ENCODE measurements at places on chromosomes 4 and X.

- peak; percentile 41 for DNase-seq
These were observed 161.0 kb upstream of the S100G start for GRCh38 chrX:16488959-16489358.

- DNase-seq, result peak; percentile 17
These were observed 67.9 kb upstream of the SOX3 start for GRCh38 chrX:140572724-140573123.

DNA sequence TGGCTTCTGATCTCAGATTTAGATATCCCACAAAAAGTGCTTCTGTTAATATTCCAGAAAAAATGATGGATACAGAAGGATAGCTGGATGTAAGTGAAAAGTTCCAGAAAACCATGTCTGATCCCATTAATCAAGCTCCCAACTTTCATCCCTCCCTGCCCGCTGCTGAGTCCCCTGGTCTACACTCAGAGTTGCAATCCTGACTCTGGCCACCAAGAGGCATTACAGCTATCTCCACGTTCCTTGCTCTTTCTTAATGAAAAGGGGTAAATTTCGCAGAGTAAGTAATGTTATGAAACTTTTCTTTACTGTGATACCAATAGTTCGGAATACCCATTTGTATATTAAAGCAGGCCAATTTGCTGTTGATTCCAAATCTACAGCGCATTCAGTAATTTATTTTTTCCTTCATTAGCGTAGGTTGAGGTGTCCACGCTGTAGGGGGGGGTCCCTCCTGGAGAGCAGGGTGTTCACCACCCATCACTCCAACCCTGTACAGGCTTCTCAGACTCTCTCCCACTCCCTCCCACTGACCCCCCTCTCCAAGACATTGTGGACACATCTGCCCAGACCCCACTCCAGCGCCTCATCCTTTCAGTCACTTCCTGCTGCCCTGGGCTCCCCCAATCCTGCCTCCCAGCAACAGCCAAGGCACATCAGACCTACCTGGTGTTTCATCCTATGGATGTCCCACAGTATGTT is 55.1 kb downstream of the RAB40A start:
- peak; percentile 10 for DNase-seq

DNA sequence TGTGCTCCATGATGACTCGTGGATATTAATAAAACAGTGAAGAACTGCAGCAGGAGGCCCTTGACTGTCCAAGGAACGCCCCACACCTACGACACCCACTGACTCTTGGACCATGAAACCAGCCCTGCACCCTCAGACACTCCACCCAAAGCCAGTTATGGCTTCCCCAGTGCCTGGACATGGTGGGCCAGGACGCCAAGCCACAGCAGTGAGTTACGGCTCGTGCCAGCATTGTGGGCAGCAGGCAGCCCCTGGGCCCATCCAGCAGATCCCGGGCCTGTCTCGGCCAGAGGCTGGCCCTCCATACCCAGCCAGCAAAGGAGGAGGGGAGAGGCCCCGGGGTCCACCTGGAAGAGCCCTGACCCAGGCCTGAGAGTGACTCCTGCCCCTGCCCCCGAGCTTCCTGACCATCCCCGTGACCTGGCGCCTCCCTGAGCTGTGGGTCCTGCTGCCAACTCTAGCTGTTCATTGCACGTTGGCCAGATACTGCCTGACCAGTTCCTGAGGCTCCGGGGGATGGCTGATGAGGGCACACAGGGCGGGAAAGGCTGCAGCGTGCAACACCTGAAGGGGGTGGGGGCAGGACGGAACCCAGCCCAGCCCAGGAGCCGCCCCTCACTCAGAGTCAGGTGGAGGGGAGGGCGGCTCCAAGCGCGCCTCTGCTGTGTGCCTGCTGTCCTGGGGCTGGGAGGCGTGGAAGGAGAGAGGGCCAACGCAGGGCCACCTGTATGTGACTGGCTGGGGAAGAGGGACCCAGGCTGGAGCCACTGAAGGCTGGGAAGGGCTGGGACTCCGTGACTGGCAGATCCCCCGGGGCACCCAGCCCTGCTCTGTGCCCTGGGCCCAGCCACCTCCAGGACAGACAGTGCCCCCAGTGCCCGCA is 739 bp downstream of the SLC49A3 start:
- no peak for DNase-seq

GRCh38 chrX:133415276-133416105 is at the start of gene GPC4:
TSS of gene GPC4 (minus strand) at chrX:133415489. CDS start at chrX:133414965, 524 bp downstream.
- DNase-seq, result peak; percentile 68

DNA sequence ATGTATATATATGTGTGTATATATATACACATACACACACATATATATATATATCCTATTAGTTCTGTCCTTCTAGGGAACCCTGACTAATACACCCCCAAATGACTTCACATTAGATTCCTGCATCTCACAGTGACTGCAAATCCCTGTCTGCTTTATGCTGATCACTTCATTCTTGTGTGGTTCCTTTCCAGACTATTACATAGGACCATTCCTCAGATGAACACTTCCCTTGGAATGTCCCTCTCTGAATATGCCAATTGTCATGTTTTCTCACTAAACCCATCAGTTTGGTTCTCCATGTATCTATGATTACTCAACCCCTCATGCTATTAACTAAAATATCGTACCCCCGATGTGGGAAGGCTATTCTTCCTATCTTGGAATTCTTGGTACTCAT is 605.2 kb upstream of the NR3C2 start:
- no peak for DNase-seq

DNA sequence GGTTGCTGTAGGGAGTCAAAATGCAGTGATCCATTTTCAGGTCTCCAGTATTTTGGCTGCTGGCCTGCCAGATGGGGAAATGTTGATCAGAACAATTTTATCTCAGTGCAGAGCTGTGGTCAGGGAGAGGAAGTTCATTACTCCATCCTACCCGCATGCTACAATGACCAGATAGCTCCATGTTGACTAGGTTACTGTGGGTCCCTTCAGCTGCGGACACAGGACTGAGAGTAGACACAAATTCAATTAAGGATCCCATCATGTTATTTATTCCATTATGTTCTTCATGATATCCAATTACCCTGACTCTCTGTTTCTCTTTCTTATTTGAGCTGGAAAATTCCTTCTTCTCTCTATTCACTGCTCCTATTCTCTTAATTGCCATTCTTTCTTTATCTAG is 16.3 kb downstream of the SYNPO2 start:
- DNase-seq, result no peak

- DNase-seq, result peak; percentile 29
These were observed 251.4 kb upstream of the DDX53 start for GRCh38 chrX:22748093-22748999.

DNA sequence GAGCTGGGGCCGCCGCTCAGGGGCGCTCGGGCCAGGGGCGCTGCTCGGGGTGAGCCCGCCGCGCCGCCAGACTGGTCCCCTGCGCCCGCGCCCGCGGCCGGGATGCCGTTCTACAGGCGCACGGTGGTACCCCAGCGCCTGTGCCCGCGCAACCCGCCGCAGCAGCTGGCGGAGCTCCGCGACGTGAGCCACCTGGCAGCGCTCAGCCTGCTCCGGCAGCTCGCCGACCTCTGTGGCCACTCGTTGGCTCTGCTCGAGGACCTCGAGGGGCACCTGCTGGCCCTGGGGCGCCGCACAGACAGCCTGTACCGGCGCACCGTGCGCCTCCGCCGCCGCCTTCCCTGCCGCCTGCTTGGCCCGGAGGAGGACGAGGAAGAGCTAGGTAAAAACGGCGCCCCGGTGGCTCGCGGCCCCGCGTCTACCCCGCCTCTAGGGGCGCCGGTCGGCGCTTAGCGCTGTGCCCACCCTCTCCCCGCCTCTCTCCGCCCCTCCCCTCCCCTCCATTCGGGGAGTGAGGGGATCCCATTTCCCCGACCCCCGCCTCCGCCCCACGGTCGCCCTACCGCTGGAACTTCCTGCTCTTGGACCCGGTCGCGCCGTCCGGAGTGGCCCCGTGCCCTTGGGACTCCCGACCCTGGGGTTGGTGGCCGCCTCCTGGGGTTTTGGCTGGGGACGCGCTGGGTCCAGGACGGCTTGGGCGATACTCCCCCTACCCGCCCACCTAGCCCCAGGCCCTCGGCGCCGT is 513 bp downstream of the NHSL2 start:
- no peak for DNase-seq

DNA sequence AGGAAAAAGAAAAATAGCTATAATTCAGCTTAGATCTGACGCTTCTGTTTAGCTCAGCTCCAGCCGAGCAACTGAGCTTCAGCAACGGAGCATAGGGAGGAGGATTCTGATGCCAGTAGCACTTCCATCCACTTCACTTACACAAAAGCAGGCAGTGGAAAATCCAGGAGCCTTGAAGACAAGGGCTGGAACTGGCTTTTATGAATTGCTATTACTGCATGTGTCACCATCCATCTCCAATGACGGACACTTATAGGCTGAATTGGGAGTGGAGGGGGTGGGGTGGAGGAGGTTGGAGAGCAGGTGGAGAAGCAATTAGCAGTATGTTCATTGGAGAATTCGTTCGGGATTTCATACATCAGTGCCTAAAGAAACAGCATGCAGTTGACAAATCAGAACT is 15.6 kb downstream of the ENOX2 start:
- no peak for DNase-seq

DNA sequence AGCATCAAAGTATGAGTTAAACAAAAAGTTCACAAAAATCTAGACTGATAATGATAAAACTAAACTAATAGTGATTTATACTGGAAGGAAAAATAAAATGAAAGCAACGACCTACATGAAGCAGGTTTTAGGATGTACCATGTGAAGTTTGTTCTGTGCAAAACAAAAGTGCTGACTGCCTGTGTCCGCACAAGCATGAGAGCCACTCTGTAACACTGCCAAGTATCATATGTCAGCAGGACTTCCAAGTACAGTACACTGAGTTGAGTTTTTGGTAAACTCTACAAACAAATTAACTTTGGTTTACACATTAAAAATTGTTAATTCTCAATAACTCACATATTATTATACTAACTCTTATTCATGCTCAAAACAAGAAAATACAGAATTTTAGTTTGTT is 459.0 kb downstream of the PDGFC start:
- no peak for DNase-seq

GRCh38 chrX:135087867-135088266 is 32.5 kb downstream of the ETDB start:
- DNase-seq, result no peak

DNA sequence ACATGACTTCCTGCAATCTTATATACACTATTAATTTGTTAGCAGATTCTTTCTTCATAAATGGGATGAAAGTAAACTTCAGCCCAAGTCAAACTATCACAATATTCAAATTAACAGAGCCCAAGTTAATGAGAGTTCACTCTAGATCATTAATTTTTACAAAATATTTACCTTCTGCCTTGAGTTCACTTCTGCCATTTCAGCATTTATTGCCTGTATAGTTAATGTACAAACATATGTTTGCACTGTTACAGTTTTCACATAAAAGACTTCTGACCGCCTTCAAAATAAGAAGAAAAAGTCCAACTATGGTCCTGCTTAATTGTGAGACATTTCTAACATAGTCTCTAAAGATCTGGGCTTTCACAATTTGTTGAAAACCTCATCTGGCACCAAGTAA is 46.9 kb downstream of the GPC3 start:
- DNase-seq, result no peak

- DNase-seq, result peak; percentile 76
These were observed 5.1 kb upstream of the CXCL8 start for GRCh38 chr4:73735231-73735630.

DNA sequence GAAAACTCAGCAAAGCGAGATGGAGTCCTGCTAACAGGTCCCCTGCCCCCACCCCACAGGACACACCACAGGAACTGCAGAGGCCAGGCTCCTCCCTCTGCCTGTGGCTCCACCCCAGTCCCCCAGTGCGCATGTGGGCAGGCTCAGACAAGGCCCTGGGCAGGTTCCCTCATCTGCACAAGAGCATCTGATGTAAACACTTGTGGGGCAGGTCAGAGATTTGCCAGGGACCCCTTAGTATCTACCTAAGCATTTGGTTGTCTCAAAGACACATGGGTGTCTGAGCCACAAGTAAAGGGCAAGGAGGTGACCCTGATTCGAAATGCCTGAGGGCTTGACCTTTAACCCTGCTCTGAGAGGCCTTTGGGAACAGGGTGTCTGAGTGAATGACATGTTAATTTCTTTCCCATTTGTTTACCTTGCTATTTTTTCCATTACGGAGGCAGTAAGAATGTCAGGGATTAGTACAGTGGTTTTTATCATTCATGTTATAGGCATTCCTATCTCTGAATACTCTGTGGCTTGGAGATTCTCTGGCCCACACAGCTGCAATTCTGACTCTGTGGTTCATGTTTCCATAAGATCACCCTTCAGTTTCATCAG is 85.3 kb downstream of the ZNF518B start:
- DNase-seq, result no peak

- no peak for DNase-seq
These were observed 116.8 kb upstream of the RPS6KA3 start for GRCh38 chrX:20383477-20383876.

DNA sequence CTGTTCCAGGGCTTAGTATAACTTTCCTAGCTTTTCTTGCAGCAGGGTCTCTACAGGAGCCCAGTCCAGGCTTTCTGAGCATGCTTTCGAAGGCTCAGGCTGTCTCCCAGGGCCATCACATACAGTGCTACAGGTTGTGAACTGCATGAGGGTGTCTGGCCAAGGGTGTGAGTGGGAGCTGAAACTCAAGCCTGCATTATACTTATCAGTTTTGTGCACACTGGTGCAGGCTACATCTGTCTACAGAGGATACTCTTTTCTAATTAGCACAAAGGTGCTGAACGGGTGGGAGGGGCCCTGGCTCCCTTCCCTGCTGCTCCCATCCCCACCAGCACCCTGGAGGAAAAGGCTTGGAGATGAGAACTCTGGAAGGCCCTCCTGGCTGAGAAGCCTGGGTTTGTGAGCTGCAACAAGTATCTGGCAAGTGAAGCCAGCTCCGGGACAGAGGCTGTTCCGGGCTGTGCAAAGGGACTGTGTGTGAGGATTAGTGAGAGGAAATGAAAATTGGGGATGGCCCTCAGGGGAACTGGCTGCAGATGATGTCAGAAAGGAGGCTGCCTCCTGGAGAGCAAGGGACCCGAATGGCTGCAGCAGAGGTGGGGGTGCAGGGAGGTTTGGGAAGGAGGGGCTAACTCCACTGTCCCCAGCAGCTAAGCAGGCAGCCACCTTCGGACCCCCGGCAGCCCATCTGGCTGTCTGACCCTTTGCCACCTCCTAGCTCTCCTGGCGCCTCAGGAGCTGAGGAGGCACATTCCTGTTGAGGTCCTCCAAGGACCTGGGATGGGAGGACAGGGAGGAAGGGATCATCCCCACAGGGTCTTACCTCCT is 68.5 kb downstream of the EFNB1 start:
- no peak for DNase-seq

GRCh38 chrX:113675278-113675677 is 834.6 kb upstream of the AMOT start:
- no peak for DNase-seq

GRCh38 chr4:673349-674091 is 556 bp downstream of the ATP5ME start:
- no peak for DNase-seq

- no peak for DNase-seq
These were observed 2.9 kb downstream of the TMEM129 start for GRCh38 chr4:1718095-1718850.

DNA sequence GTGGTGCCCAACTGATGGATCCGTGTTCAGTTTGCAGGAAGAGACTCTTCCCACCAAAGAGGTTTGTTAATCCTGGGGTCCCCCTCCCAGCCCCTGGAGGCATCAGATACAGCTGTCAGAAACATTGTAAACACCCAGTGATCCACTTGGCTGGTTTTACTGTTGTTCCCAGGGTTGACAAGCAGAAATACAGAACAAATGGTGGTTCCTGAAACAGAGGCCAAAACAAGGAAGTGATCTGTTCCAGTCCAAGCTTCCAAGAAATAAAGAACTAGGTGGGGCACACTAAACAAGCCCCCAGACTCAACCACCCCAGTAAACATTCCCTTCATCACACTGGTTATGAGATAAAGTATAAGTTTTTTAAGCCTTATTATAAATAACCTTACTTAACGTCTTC is 1.4 kb downstream of the TMLHE start:
- DNase-seq, result no peak

- DNase-seq, result no peak
These were observed 37.1 kb upstream of the GPM6B start for GRCh38 chrX:13854003-13854402.
